Activated CD4-positive, alpha-beta T cell treated with anti-CD3 and anti-CD28 coated beads for 36 hours (primary cell): ENCODE measurements at places on chromosomes 1 and 21.
A peak's percentile ranks its signal among the peaks of the same experiment; 100 is the strongest.

GRCh38 chr1:52834798-52835197 is 7.8 kb upstream of the ZYG11A start:
- no peak for DNase-seq

DNA sequence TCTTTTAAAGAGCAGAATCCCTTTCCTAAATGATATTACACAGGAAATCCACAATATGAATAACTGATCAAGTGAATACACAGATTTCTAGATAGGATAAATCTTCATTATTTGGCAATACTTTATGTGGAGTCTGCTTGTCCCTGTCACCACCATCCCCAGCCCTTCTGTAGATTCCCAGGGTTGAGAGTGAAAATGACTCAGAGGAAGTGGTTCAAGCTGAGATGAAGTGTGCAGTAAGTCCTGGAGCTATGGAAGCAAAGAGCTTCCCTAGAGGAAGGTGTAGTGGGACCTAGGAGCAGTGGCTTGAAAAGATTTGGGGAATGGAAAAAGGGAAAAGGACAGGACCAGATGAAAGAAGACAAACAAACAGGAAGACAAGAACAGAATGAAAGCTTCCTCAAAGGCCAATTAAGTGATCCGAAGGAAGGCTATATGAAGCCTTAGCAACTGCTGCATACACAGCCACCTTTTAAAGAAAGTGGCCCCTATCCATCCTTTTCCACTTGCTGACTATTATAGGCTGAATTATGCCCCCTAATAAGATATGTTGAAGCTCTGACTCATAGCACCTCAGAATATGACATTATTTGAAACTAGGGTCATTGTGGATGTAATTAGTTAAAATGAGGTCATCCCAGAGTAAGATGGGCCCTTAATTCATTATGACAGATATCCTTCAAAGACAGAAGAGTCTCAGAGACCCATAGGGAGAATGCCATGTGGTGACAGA is 96.5 kb upstream of the CAMK1G start:
- no peak for DNase-seq

- no peak for DNase-seq
Observed at GRCh38 chr1:98280049-98280448, 359.2 kb upstream of the DPYD start.

- no peak for DNase-seq
Observed at GRCh38 chr1:80099713-80100112, 1093.2 kb upstream of the ADGRL4 start.

DNA sequence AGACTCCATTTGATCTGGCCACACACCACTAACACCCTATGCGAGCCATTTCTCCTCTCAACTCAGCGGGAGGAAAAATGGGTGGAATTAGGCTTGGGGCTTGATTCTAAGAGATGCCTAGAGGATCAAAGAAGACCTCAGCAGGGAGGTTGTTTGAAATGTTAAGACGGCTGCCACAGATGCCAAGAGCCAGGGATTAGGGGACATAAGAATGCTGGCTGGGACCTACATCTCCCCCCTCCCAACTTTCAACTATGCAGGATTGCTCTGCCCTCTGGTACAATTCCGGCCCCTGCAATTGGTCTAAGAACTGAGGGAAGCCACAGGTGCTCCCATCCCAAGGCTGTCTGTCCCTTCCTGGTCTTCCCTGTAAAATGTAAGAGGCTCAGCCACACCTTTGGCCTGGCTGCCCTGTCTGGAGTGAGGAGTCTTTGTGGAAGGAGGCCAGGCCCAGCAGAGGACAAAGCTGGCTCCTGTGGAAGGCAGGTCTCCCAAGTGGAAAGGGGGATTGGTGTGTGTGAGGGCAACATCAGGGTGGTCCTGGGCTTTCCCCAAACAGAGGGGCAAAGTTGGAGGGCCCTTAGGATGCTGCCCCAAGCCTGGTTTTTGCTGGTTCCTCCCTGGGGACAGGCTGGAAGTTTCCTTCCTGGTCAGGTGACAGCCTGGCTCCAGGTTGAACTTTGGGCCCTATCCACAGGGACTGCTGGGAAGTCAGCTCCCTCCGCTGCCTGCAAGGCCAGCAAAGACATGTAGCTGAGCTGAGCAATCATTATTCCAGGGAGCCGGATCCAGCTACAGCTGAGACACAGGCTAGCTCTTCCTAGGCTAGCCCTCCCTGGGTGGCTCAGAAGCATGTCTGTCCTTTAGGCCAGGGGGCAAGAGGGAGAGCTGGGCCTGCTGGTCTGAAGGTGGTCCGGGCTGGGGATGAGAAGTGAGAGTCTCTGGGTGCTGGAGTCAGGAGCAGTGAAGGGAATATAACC is 34.5 kb upstream of the SYNC start:
- DNase-seq: no peak

DNA sequence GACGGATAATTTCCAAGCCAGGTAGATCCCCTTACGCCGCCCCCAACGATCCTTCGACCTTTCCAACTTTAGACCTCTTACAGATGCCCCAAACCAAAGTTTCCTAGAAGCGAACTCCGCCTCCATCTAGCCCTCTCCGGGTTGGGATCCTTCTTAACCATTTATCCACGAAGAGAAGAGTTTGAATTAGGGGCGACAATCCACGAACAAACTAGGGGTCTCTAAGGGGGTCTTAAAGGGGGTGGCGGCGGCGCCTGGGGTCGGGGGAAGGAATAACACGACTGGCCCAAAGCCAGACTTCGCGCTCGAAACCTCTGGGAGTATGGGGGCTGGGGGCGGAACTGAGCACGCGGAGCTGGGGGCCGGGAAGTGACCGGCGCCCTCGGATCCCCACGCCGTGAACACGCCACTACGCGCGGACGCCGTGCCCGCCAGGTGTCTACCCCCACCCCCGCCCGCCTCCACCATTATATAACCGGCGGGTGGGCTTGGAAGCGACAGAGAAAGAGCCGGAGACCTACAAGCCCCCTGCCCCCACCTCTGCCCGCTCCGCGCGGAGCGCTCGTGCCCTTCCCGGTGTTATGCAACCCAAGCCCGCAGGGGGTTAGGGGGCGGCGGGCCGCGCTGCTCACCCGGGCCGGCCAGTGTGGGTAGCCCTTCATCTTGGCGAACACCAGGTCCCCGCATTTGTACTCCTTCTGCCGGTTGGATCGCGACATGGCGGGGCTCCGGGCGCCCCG is 594 bp downstream of the HDGF start:
- peak; percentile 61 for DNase-seq

DNA sequence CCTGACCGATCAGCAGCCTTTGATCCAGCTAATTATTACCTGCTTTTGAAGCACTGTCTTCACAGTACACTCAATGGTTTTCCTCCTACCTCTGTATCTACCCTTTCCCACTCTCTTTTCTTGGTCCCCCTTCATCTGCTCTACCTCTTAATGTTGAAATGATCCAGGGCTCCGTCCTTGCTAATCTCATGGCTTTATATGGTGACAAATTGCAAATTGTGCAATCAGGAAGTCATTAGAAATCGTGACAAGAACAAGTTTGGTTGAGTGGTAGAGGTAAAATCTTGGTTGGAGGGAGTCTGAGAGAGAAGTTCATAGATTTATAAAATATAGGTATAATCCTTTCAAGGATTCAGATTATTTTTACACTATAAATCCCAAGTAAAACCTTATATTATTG is 9.6 kb upstream of the CYB5R1 start:
- DNase-seq: no peak

GRCh38 chr1:229191066-229191674 is 79.7 kb upstream of the RAB4A start:
- DNase-seq: no peak

DNA sequence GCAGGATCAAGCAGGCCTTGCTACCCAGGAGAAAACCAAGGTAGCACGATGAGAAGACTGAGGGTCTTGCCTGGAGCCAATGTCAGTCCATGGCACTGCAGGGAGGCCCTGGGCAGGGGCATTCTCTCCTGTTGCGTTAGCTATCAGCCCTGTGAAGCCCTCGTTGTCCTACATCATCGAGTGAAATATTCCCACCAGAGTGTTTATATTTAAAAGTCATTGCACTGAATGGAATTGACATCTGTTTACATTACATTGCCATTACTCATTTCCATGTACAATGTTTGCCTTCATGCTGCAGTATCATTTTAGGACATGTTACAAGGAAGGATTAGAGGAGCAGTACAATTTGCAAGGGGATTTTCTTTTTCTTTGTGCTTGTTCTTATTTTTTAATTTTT is 243.9 kb downstream of the KAZN start:
- no peak for DNase-seq

DNA sequence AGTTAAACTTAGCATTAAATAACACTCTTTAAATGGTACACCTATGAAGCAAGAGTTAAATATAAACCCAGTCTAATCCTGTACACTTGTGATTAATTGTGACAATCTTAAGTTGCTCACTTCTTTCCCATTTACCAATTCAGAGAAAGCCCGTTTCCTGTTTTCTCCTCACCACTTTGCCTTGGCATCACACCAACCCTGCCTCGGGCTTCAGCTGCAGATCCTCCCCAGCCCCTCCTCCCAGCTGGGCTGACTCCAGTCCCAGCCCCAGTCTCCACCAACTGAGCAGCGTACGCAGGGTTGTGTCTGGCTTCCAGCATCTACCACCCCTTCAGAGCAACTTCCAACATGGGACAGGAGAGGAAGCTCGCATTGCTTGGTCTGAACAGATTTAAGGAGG is 4.1 kb downstream of the PYCR2 start:
- peak; percentile 73 for DNase-seq

DNA sequence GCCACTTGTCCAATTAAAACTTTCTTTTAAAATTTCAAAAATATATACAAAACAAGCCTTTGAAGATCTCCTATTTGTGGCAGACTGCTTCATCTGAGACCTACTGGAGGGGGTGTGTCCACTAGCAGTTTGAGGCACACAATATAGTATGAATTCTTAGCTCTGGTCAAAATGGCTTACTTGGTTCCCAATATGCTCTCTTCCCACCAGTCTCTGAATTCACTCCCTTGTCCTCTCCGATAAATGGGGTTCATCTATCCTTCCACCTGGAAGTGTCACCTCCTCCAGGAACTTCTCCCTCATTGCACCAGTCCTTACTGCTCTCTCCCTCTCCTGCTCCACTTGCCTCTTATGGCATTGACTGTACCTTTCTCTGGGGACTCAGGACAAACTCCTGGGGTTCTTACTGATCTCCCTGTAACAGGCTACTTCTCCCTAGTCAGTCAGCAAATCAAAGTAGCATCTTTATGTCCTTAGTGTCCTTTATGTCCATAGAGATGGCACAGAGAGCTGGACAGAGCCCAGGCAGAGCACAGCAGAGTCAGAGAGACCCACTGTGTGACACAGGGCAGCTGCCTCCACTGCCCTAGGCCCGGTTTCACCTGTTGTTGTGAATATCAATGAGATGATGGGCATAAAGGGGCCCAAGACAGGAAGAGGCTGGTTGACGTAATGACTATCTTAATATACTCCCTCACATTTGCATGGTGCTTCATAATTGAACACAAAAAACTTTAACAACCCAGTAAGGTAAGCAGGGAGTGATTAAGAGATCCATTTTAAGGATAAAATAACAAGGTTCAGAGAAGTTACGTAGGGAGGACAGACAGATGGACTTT is 3.6 kb downstream of the ASAP3 start:
- DNase-seq: no peak

DNA sequence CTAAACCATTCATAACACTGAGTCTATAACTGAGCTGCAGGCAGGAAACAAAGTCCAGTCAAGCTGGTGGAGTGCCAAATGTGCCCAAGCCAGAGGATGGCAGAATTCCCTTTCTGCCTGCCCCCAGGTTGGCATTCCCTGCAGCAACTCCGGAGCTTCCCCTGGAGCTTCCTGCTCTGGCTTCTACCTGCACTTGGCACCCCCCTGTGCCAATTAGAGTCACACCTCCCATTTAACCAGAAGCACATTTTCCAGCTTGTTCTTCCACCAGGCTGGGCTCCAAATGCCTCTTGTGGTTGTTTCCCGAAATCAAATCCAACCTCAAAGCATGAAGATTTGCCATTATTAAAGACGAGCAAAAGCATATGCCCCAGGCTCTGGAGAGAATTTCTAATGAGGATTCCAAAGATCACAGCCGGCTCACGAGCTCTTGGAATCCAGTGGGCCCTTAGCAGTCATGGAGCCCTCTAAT is 294.5 kb downstream of the RRAGC start:
- DNase-seq: no peak

DNA sequence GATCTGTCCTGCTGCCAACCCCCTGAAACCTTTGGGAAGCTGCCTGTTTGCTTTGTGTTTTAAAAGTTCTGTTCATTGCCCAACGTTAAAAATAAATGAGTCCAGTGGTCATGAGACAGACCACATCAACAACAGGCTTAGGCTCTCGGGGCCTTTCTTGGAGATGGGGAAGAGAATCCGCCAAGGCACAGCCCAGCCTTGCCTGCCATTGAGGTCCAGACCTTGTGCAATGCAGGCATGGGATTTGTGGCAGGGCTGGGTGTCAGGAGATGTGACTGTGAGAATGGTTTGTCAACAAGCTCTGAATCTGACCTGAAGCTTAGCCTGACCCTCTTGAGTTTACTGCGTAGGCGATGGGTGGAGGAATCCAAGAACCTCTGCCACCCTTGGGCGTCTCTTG is 4.2 kb downstream of the SPSB1 start:
- no peak for DNase-seq

- DNase-seq: no peak
Observed at GRCh38 chr21:39386899-39387298, 38.0 kb upstream of the HMGN1 start.

- DNase-seq: peak; percentile 56
Observed at GRCh38 chr1:156643778-156644092, 1.8 kb downstream of the BCAN start.

DNA sequence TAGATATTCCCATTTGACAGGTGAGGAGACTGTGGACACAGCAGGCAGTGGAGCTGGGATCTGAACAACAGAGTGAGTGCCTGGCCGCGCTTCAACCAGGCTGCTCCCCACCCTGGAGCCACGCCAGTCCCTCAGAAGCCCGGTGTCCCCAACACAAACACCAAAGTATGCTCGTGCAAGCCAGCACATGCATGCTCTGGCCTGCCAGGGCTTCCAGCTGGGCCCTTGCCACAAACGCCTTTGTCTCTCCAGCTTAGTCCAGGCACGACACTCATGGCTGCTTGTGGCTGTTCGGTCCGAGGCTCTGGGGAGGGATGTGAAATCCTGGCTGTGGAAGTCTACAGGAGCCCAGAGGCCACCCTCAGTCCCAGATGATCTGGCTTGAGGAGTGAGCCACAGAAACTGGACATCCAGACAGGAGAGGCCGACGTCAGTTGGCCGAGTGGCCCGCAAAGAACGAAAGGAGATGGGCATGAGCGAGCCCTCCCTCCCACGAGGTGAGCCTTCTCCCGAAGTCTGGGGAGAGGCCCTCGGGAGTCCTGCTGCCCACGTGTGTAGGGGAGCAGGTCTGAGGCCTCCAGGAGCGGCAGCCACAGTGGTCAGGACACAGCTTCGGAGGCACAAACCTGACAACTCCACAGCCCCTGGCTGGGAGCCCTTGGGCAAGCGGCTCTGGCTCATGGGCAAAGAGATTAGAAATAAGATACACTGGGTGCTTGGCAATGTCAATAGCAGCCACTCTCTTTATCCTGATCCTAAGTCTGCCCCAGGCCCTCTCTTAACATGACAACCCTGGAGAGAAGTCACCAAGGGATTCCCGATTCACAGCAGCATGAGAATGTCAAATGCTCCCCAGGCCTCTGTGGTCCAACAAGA is 117.1 kb upstream of the IFFO2 start:
- DNase-seq: no peak

GRCh38 chr1:229156872-229157271 is 114.0 kb upstream of the RAB4A start:
- DNase-seq: no peak

GRCh38 chr1:247316590-247317197 is 15.0 kb downstream of the ZNF496 start:
- no peak for DNase-seq
